ENCODE measurements at places on chromosomes 6 and 20.
A peak's percentile ranks its signal among the peaks of the same experiment; 100 is the strongest.

GRCh38 chr6:79864001-79864400 is 83.4 kb downstream of the ELOVL4 start:
- DNase-seq, result no peak

DNA sequence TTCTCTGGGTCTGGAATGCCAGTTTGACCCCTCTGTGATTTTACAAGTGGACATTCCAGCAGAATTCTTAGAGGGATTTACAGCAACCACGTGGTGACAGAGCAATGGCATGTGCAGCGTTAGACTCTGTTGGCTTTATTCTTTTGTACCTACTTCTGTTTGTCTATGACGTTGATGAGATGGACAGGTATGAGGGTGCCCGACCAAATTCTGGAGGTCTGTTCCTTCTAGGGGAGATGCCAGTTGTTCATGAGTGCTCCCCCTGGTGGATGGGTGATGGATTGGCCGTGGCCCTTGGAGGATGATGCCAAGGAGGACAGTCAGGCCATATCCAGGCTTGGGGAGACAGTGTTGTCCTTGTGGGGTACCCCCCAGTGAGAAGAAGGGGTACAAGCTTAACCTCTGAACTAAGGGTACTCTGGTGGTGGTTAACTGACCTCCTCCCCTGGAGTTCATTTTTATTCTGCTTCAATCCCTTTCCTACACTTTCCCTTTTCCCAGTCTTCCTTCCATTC is 198.6 kb downstream of the DTNBP1 start:
- no peak for DNase-seq

- DNase-seq, result no peak
Measured at GRCh38 chr6:6878887-6879585, 228.7 kb upstream of the RREB1 start.

DNA sequence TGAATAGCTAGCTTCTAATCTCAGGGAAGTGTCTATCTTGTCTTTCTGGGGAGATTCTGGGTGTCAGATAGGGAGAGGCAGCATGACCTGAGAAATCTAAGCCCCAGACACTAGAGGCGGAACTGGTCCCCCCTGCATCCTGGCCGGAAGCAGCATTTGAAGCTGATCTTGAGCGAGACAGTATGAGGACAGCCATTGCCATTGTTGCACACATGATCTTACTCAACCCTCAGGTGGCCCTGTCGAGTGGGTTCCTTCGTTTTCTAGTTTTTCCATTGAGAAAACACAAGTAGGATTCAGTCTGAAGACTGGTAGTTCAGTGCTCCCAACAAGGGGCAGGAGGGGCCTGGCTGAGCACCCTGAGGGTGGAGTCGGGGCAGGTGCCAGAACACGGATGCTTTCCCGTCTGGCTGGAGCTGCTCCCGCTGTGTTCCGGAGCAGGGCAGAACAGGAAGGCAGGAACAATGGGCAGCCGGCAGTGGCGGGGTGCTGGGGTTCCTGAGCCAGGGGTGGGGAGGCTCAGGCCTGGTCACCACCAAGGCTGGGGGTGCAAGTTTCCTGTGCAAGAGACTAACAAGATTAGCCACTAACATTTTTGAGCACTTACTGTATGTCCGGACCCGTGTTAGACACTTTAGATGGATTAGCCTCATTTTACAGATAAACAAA is 7.9 kb upstream of the SDCBP2 start:
- DNase-seq, result no peak

- DNase-seq, result no peak
Measured at GRCh38 chr20:53866794-53867740, 203.3 kb downstream of the BCAS1 start.

- no peak for DNase-seq
Measured at GRCh38 chr6:167394339-167394738, 69.5 kb downstream of the TTLL2 start.

DNA sequence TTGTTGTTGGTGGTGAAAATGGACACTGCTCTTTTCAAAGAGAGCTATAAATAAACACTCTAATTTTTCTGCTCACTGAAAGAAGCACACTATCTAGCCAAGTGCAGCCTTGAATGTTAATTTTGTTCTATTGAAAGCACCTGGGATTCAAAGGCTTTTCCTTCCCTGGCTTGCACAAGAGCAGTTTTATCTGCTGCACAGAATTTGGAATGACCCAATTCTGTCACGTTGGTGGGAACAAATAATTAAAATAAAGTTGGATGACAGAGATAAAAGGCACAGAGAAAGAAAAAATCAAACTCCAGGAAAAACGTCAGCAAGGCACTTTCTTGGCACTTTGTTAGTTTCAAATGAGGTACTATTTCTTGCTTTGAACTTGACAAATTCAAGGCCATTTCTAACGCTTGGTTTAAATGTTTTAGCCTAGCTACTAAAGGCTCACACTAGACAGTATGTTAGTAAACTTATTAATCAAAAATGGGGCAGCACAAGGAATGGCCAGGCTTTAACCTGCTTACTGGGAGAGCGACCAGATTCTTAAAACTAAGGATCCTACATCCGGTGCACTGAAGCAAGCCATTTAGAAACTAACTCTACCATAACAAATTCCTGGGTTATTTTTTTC is 145.5 kb upstream of the ARG1 start:
- DNase-seq, result no peak

- DNase-seq, result no peak
Measured at GRCh38 chr6:40585223-40585622, 1.9 kb downstream of the LRFN2 start.

GRCh38 chr6:126743076-126743475 is 375.4 kb upstream of the RSPO3 start:
- no peak for DNase-seq

GRCh38 chr6:152094992-152095592 is 287.6 kb downstream of the ESR1 start:
- peak; percentile 99 for DNase-seq

GRCh38 chr6:17210683-17211082 is 70.5 kb upstream of the RBM24 start:
- no peak for DNase-seq

DNA sequence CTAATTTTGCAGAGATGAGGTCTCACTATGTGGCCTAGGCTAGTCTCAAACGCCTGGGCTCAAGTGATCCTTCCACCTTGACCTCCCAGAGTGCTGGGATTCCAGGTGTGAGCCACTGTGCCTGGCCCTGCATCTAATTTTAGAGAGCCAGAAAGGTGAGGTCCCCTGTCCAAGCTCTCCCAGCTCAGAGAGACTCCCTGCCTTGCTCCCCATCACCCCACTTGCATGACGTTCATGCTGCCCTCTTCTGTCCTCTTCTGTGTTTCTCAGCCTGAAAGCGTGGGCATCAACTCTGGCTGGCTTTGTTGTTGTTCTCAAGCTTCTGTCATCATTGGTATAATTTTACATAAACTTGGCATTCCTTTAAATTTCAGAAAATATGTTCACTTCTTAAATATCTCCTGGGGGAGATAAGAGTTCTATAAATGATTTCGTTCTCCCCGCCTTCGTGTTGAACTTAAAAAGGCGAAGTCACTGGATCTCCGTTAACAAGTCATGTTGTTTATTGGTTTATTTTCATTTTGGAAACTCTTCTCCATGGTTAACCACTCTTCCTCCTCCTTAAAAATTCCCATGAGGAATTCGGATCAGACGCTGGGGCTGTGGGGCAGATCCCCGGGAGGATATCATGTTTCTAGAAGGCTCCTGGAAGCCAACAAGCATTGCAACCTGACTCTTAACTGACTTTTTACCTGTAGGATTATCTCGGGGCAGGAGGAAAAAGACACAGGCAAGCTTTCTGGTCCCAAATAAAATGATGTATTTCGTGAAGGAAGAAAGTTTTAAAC is 13.2 kb upstream of the PARD6B start:
- no peak for DNase-seq

DNA sequence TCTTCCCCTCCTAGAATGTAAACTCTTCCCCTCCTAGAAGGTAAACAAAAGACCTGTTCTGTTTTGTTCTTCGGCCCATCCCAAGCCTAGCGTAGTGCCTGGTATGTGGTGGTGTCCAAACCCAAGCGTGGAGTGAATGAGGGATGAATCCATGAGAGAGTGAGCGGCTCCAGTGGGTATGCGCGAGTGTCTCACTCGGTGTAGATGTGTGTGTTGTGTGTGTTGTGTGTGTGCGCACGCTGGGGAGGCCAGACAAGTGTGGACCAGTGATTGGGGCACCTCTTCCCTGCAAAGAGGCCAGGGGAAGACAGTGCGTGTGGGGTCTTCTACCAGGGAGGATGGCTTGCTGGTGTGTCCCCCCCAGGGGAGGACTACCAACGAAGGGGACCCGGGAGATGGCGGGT is 392 bp upstream of the SLC2A10 start:
- no peak for DNase-seq

- DNase-seq, result no peak
Measured at GRCh38 chr6:116528133-116528532, 16.7 kb downstream of the CALHM5 start.

GRCh38 chr6:129491436-129491835 is 218.5 kb downstream of the ARHGAP18 start:
- no peak for DNase-seq

Data from non-pigmented ciliary epithelial cell (primary cell).